ENCODE measurements at places on chromosomes 1 and 21.

DNA sequence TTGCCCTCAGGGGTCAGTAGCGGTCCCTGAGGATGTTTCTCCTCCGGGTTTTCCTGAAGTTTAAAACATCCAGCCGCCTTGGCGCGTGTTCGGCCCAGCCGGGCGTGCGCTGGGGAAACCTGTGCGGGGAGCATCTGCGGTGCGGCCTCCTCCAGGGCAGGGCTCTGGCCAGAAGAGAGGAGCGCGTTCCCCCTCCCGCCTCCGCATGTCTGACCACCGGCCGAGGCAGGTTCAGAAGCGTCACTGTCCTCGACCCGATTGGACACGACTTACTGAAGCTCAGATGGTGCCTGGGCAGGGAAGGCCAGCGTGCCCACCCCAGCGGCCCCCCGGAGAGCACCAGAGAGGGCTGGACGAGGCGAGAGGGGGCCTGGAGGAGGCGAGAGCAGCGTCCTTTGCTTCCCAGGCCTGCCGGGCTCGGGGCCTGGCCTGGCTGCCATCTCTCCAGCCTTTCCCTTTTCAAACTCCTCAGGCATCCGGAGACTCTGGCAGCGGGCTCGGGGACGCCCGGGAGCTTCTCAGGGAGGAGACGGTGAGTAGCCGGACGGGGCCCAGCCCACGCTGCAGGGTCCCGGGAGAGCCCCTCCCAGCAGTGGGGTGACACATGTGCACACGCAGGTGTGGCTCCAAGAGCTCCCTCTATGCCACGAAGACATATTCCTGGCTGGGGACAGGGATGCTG, 67.1 kb downstream of the SLC19A1 start:
- no peak for DNase-seq

DNA sequence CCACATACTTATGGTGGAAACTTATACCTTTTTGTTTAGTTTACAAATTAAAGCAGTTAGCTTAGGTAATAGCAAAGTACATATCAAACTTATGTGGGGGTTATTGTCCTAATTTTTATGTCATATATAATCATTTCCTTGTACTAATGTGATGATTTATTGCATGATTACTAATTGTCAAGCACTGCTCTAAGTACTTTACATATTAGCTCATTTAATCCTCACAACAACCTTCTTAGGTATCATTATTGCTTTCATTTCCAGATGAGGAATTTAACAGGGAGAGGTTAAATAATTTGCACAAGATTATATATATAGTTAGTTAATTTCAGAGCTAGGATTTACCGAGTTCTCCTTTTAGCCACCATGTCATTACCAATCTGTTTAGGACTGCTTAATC, 11.9 kb upstream of the SSX2IP start:
- DNase-seq, result no peak

- DNase-seq, result no peak
Observed at GRCh38 chr1:15472587-15472986, 3.3 kb upstream of the CELA2B start.

DNA sequence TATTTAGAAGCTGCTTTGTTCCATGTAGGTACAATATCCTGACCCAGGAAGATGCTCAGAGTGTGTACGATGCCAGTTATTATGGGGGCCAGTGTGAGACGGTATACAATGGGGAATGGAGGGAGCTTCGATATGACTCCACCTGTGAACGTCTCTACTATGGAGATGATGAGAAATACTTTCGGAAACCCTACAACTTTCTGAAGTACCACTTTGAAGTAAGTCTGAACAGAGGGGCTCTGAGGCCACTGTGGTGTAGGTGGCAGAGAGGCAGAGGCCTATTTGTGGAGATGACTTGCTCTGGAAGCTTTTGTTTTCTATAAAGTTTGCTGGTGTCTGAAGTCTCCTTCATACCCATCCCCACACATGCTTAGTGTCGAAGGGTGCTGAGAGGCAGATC, 26.8 kb downstream of the C8A start:
- DNase-seq, result no peak

DNA sequence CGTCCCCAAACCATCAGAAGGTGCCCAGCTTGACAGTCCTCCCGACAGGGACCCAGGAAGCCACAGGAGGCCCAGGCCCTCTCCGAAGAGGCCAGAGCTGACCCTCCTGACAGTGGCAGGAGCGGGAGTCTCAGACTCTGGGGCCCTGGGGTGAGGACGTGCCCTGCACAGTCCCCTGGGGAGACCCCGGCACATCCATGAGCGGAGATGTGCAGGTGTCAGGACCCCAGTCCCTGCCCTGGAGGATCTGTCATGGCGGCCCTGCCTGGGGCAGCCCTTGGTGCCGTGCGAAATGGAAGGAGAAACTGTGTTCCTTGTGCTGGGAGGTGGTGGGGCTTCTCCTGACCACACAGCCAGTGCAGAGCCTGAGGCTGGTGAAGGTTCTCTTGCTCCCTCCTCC, 55.8 kb downstream of the OBSCN start:
- DNase-seq, result no peak

DNA sequence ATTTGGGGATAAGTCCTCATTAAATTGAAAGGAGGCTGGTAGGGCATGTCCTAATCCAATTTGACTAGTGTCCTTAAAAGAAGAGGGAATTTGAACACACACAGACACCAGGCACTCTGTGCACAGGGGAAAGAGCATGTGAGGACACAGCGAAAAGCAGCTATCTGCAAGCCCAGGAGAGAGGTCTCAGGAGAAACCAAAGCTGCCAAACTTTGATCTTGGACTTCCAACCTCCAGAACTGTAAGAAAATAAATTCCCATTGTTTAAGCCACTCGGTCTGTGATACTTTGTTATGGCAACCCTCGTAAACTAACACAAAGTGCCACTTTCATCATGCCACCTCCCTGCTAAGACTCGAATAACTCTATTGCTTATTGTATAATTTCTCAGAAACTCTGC, 13.8 kb downstream of the PLA2G4A start:
- DNase-seq, result no peak

GRCh38 chr1:219883400-219884332, 44.7 kb downstream of the SLC30A10 start:
- DNase-seq, result no peak

GRCh38 chr21:34020005-34020847, 53.2 kb upstream of the MRPS6 start:
- peak; percentile 19 for DNase-seq

- DNase-seq, result no peak
Observed at GRCh38 chr1:31498376-31499040, 77.8 kb upstream of the TINAGL1 start.

- DNase-seq, result peak; percentile 93
Observed at GRCh38 chr1:24289937-24290595, 29.1 kb upstream of the GRHL3 start.

GRCh38 chr1:90204780-90205179, 209.9 kb downstream of the ZNF326 start:
- DNase-seq, result no peak

DNA sequence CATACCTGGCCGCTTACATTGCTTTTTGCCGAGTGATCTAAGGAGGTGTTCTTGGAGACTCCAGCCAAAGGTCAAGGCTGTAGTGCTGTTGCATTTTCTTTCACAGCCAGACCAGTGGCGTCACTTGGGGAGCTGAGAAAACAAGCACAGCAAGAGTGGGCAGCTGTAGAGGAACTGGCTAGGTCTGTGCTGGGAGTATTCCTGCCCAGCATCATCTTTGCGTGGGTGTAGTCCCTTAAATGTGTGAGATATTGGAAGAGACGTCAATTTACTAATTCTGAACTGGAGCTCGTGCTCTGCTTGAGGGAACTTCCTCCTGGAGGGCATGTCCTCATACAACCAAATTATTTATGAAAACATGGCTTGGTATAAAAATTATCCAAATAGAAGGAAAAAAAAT, 10.2 kb downstream of the UBIAD1 start:
- DNase-seq, result no peak

DNA sequence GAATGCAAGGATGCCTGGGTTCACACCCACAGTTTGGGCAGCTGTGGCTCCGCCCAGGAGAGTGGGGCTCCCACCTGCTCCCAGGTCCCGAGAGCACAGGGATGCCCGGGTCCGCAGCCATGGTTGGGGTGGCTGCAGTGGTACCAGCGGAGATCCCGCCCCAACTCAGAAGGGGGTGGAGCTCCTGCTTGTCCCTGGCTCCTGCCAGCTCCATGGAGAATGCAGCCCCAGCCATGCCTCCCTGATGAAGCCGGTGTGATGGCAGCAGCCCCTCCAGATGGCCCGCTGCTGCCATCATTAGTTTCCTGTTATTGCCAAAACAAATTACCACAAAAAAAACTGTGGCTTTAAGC, 113.1 kb upstream of the RUNX3 start:
- no peak for DNase-seq

DNA sequence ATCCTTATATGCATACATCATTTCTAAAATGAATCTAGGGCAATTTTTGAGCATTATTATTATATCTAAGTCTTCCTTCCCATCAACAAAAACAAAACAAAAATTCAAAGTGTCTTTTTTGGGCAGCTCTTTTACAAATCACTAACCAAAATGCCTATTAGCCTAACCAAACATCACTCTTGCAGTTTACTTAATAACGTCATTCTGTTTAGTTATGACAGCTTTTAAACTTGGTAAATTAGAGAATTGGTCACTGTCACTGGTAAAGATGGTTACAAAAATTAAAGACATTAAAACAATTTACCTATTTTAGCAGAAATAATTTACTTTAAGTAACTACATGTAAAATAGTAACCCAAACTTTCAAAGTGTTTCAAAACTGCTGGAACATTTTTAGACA, 2.8 kb downstream of the ARHGAP29 start:
- no peak for DNase-seq

GRCh38 chr21:33682992-33683627, 40.8 kb downstream of the ITSN1 start:
- peak; percentile 97 for DNase-seq

- no peak for DNase-seq
Observed at GRCh38 chr1:32889731-32890278, 3.5 kb downstream of the HPCA start.

DNA sequence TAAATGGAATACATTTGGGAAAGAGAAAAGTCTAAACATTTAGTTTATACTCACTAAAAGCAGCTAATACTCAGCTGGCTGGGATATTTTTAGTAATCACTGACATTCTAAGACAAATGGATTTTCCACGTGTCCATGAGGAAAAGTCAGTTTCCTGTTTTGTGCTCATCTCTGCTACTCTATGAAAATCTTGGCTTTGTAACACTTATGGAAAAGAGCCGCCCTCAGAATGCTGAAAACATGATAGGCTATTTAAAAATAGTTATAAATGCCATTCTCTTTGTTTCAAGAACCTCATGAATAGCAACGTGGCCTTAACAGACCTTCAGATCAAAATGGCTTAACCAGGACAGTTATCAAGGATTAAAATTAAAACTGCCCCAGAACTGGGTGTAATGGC, 29.9 kb downstream of the MRAP start:
- DNase-seq, result no peak

- no peak for DNase-seq
Observed at GRCh38 chr1:112594208-112594876, 24.6 kb downstream of the ST7L start.

- no peak for DNase-seq
Observed at GRCh38 chr21:31573217-31573616, 86.3 kb upstream of the SOD1 start.

GRCh38 chr1:8740034-8740449, 77.4 kb downstream of the RERE start:
- DNase-seq, result peak; percentile 83

DNA sequence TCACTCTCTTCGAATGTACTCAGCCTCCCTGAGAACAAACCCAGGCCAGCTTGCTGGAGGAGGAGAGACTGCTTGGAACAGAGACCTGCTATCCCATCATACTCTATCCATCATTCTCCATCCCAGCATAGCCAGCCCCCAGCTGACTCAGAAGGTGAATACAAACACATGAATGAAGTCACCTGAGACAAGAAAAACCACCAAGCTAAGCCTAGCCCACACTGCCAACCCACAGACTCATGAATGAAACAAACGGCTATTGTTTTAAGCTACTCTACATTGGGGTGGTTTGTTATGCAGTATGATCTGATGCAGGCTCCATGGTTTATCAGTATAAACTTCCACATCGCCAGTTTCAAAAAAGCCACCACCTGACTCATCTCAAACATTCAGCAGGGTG, 395.6 kb downstream of the SETD4 start:
- DNase-seq, result peak; percentile 61

DNA sequence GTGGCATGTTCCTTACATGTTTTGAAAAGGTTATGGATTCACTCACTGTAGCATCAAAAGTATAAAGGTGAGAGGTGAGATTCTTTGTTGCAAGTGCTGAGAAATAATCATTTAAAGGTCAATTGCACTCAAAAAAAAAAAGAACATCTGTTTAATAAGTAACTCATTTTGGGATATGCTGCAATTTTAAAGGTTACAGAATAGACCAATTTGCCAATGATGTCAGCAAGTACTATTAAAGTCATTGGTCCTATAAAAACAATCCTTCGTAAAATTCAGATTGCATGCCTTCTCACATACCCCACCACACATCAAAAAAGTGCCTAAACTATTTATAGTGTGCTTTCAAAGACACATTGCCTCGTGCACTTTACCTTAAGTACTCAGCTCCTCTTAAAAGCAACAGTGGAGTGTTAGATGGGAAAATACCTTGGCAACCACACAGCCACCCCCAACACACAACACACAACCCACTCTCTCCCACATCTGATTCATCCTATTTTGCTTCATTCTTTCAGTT, 218.2 kb upstream of the ADGRL2 start:
- no peak for DNase-seq

DNA sequence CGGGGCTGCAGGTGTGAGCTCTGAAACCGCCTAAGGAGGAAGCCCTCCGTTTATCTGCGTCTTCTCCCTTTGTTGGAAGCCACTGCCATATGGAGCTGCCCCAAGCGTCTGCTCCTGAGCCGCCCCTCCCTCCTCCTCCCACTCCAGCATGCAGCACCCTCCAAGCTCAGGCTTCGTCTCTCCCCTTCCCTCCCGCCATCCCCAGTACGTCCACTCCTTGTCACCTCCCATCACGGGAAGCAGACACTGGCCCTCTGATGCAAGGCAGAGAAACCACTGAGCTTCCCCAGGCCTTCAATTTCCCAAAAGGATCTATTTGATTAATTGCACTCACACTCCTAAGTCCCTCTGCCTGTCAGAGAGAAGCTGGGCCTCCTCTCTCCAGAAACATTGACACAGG, 52.5 kb downstream of the NFASC start:
- DNase-seq, result no peak

DNA sequence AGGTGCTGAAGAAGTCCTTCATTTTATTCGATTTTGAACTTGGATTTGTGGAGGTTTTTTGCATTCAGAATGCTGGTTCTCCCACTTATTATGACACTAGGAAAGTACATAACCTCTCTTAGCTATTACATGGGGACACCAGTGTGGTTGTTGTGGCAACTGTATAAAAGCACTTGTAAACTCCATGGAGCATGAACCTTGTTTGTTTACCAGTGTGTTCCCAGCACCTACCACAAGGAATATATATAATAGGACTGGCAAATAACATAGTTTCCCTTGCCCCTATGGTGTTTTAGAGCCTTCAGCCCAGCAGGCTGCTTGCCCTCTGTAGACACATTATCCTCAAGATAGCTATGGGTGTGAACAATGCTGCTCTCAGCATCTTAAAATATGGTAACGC, 43.1 kb downstream of the RASSF5 start:
- no peak for DNase-seq

DNA sequence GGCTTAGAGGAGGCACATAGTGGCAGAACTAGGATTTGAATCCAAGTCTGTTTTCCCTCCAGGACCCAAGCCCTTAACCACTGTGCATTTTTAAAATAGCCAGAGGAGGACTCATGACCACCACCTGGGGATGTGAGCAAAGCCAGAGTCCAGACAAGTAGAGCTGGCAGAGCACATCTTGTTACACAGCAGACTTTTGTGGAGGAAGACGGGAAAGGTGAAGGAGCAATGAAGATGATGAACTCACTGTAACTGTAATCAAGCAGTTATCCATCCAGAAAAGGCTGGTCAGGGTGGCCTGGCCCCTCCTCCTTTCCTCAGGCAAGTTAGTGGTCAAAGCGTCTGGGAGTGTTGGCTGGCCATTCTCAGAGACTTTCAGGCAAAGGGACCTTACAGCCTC, 50.9 kb downstream of the SLC44A3 start:
- no peak for DNase-seq
